ENCODE measurements at places on chromosomes 5 and 9.
A peak's percentile ranks its signal among the peaks of the same experiment; 100 is the strongest.

GRCh38 chr9:30609713-30610112, 1774.7 kb upstream of the ACO1 start:
- H3K27me3 ChIP-seq, result no peaks in the 10 kb centered on the region
- H3K27ac ChIP-seq, result no peak overlapping the region
- H3K4me1 ChIP-seq, result no peaks in the 10 kb centered on the region
- no peak for DNase-seq
- H3K36me3 ChIP-seq, result no peaks in the 10 kb centered on the region

- H3K4me3 ChIP-seq, result no peak overlapping the region
- H3K27me3 ChIP-seq, result no peaks in the 10 kb centered on the region
- H3K36me3 ChIP-seq, result no peaks in the 10 kb centered on the region
- H3K27ac ChIP-seq, result no peak overlapping the region
- DNase-seq, result no peak
These were observed 3.1 kb upstream of the HOMER1 start for GRCh38 chr5:79516986-79517385.

DNA sequence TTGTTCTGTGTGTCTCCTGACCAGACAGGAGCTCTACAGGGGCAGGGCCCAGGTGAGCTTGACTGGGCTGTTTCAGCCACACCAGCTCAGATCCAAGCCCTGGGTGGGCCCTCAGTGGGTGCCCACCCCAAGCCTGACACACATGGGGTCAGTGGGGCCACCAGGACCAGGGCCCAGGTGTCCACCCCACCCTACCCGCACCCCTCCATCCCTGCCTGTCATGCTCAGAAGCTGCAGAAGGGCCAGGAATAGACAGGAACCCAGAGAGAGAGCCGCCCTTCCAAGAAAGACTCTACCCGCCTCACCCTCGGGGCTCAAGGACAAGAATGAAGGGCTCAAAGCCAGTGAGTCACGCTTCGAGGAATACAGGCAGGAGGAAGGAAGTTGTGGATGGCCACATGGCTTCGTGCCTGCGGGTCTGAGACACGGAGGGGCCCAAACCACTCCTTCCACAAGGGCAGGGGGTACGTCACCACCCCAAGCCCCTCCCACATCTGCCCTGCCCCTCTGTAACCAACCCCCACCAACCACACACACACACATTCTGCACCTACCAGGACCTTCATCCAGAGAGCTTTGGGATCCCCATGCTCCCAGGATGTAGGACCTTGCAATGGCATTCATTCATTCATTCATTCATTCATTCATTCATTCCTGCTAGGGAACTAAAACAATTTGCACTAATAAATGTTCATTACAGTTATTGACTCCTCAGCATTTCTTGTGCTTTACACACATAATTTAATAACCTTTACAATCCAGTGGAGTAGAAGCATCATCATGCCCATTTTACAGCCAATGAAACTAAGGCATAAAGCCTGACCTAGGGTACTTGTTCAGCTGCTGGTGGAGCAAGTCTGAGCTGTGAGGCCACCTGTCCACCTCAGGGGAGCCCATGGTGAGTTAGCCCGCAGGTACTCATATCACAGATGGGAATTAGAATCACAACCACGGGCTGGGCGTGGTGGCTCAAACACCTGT, 55.9 kb upstream of the STXBP1 start:
- no peak overlapping the region for H3K27ac ChIP-seq
- peaks cover 3% of the 10 kb centered on the region for H3K4me1 ChIP-seq
- H3K4me3 ChIP-seq, result no peak overlapping the region
- H3K27me3 ChIP-seq, result no peaks in the 10 kb centered on the region
- no peaks in the 10 kb centered on the region for H3K36me3 ChIP-seq

DNA sequence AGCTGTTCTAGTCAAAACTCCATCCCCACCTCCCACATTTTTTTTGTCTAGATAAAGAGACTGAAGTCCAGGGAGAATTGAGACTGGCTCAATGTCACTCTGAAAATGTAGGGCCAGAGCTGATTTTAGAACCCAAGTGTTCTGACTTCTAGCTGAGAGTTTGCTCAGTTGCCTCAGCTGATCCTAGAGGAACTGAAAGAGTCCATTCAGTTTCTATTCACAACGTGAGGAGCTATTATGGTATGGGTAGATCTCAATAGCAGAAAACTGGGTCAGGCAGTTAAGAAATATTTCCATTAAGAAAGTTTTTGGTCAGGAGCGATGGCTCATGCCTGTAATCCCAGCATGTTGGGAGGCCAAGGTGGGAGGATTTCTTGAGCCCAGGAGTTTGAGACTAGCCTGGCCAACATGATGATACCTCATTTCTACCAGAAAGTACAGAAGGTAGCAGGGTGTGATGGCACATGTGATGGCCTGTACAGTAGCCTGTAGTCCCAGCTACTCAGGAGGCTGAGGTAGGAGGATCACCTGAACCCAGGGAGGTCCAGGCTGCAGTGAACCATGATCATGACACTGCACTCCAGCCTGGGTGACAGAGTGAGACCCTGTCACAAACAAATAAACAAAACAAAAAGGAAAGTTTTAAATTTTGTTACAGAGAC, 61.7 kb downstream of the GLRA1 start:
- no peak for DNase-seq
- H3K4me1 ChIP-seq, result no peaks in the 10 kb centered on the region
- no peaks in the 10 kb centered on the region for H3K36me3 ChIP-seq

DNA sequence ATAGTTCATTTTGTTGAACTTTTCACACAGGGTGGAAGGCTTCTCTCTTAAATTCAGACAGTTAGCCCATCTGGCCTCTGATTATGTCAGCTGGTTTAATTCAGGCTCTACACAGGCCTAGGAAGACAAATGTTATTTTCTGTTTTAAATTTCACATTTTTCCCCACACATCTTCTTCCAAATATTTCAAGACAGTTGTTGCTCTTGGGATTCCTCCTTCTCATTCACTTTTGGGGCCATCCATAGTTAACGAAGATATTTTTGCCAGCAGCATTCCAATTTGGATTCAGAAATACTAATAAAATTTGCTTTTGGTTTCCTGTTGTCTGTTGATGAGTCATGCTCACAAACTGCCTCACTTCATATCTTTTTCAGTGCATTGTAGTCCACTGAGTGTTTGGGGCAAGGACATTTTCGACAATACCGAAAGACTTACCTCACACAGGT, 475.4 kb downstream of the DMAC1 start:
- no peaks in the 10 kb centered on the region for H3K36me3 ChIP-seq
- no peak overlapping the region for H3K27ac ChIP-seq
- DNase-seq, result no peak
- no peak overlapping the region for H3K4me3 ChIP-seq
- H3K4me1 ChIP-seq, result no peaks in the 10 kb centered on the region

- no peak overlapping the region for H3K4me3 ChIP-seq
- H3K27ac ChIP-seq, result no peak overlapping the region
- no peaks in the 10 kb centered on the region for H3K4me1 ChIP-seq
- no peaks in the 10 kb centered on the region for H3K36me3 ChIP-seq
These were observed 21.0 kb downstream of the F2RL2 start for GRCh38 chr5:76602094-76602726.

- peaks cover 8% of the 10 kb centered on the region for H3K27me3 ChIP-seq
- H3K4me1 ChIP-seq, result 0 out of 2 replicates have a peak, but pooled peaks cover 2% of the 10 kb centered on the region
- DNase-seq, result no peak
- H3K36me3 ChIP-seq, result no peaks in the 10 kb centered on the region
- peak overlapping the region; percentile 43 for H3K4me3 ChIP-seq
- no peak overlapping the region for H3K27ac ChIP-seq
These were observed 1.5 kb downstream of the SPOCK1 start for GRCh38 chr5:137497396-137498290.

GRCh38 chr9:82989929-82990328, 73.0 kb downstream of the RASEF start:
- no peaks in the 10 kb centered on the region for H3K4me1 ChIP-seq
- no peak overlapping the region for H3K27ac ChIP-seq
- H3K27me3 ChIP-seq, result no peaks in the 10 kb centered on the region
- no peak for DNase-seq
- no peaks in the 10 kb centered on the region for H3K36me3 ChIP-seq

GRCh38 chr9:130607640-130608420, 28.5 kb downstream of the FUBP3 start:
- H3K4me3 ChIP-seq, result no peak overlapping the region
- DNase-seq, result no peak
- H3K36me3 ChIP-seq, result peaks cover 5% of the 10 kb centered on the region
- no peak overlapping the region for H3K27ac ChIP-seq
- H3K27me3 ChIP-seq, result no peaks in the 10 kb centered on the region
- no peaks in the 10 kb centered on the region for H3K4me1 ChIP-seq

DNA sequence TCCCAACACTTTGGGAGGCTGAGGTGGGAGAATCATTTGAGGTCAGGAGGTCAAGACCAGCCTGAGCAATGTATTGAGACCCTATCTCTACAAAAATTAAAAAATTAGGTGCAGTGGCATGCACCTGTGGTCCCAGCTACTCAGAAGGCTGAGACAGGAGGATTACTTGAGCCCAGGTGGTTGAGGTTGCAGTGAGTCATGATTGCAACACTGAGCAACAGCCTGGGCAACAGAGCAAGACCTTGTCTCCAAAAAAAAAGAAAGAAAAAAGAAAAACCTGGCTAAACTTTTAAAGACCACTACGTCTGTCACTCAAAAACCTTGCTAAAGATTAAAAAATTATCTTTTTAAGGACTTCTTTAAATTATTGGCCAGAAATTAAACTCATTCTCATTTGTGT, 59.8 kb upstream of the ABCA1 start:
- no peaks in the 10 kb centered on the region for H3K36me3 ChIP-seq
- H3K27me3 ChIP-seq, result peaks cover 3% of the 10 kb centered on the region

DNA sequence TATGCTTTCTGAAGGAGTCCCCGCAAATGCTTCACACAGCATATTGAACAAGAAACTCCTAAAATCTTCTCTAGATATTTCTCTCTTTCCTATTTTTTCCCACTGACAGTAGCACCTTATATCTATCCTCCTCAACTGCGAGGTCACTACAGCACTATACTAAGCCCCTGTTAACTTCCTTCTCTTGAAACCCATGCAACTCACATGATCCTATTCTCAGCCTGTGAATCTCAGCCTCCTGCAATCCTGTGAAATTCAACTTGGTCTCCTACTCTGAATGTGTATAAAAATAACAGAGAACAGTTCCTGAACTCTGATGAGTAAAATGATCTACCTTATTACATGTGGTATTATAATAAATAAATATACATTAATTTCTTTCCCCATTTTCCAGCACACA, 6.1 kb upstream of the PLGRKT start:
- no peak overlapping the region for H3K27ac ChIP-seq
- H3K4me1 ChIP-seq, result no peaks in the 10 kb centered on the region
- no peaks in the 10 kb centered on the region for H3K36me3 ChIP-seq
- no peak for DNase-seq
- no peaks in the 10 kb centered on the region for H3K27me3 ChIP-seq

GRCh38 chr5:64742821-64743220, 25.7 kb downstream of the SREK1IP1 start:
- no peak overlapping the region for H3K27ac ChIP-seq
- H3K4me3 ChIP-seq, result no peak overlapping the region
- H3K4me1 ChIP-seq, result no peaks in the 10 kb centered on the region
- H3K36me3 ChIP-seq, result no peaks in the 10 kb centered on the region
- no peaks in the 10 kb centered on the region for H3K27me3 ChIP-seq

GRCh38 chr5:168073991-168074800, 217.2 kb upstream of the WWC1 start:
- H3K27ac ChIP-seq, result no peak overlapping the region
- no peaks in the 10 kb centered on the region for H3K4me1 ChIP-seq
- H3K27me3 ChIP-seq, result no peaks in the 10 kb centered on the region
- H3K4me3 ChIP-seq, result no peak overlapping the region

- no peaks in the 10 kb centered on the region for H3K4me1 ChIP-seq
- H3K36me3 ChIP-seq, result peaks cover 3% of the 10 kb centered on the region
- no peaks in the 10 kb centered on the region for H3K27me3 ChIP-seq
These were observed 36.1 kb downstream of the CAAP1 start for GRCh38 chr9:26856413-26857032.

Data from iPS DF 6.9 (cell line).